Small intestine (tissue), 16 donors: ENCODE measurements at places on chromosomes 5 and 9.

- H3K4me1 ChIP-seq: no peaks in the 10 kb centered on the region
- H3K4me3 ChIP-seq: no peak overlapping the region
- no peaks in the 10 kb centered on the region for H3K36me3 ChIP-seq
Measured at GRCh38 chr9:16143947-16144890, 591.4 kb downstream of the CCDC171 start.

DNA sequence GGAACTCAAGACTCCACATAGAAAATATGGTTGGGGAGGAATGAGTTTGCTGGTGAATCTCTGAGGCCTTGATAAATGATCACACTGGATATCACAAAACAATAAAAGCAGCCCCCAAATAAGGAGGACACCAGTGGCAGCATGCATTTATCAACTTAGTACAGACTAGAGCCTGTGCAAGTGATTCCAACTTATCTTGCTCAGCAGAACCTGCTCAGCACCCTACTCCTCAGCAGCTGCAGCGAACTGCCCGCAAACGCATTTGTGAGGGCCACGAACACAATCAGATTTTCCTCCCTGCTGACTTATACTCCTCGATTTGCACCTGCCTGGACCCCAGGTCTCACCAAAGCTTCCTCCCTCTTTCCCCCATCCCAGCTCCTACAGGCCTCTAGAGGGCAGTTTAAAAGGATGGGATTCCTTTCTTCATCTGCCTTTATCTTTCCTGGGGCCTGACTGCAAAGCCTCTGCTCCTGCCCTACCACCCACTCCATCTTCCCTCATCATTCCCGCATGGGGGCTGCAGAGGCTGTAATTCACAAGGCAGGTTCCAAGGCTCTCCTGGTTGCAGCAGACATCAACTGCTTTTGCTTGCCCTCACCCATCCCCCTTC is 41.2 kb downstream of the ANKS6 start:
- no peak overlapping the region for H3K27ac ChIP-seq
- H3K4me3 ChIP-seq: no peak overlapping the region
- H3K4me1 ChIP-seq: no peaks in the 10 kb centered on the region

DNA sequence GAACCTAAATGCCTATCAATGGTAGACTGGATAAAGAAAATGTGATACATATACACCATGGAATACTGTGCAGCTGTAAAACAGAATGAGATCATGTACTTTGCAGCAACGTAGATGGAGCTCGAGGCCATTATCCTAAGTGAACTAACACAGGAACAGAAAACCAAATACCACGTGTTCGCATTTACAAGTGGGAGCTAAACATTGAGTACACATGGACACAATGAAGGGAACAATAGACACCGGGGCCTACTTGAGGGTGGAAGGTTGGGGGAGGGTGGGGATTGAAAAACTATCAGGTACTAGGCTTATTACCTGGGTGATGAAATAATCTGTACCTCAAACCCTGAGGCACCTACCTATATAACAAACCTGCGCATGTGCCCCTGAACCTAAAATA is 22.4 kb upstream of the DEPDC1B start:
- H3K4me1 ChIP-seq: no peaks in the 10 kb centered on the region
- H3K27me3 ChIP-seq: no peaks in the 10 kb centered on the region
- no peak overlapping the region for H3K27ac ChIP-seq
- DNase-seq: no peak

DNA sequence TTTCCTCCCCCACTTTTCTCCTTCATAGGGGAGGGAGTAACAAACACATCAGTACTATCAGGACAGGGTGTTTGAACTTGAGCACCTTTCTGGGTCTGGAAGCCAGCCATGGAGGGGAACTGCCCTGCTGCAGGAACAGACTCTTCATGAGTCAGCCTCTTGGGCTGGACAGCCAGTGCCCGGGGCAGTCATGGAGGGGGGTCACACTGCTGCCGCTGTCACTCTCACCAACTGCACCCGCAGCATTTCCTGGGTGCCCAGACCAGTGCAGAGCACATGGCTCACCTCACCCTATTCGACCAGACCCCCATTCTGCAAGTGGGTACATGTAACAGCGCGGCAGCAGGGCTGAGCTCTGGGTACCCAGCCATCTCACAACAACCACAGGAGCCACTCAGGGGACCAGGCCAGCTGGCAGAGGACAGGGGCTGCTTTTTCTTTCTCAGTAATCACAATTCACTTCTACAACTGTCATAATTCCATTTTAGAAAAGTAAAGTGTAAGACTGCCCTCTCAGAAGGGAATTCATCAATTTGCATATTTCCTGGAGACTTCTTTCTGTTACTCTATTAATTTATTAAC is 118.4 kb downstream of the CTNND2 start:
- DNase-seq: no peak
- H3K4me1 ChIP-seq: no peaks in the 10 kb centered on the region
- H3K27ac ChIP-seq: no peak overlapping the region
- no peaks in the 10 kb centered on the region for H3K36me3 ChIP-seq
- no peak overlapping the region for H3K4me3 ChIP-seq

DNA sequence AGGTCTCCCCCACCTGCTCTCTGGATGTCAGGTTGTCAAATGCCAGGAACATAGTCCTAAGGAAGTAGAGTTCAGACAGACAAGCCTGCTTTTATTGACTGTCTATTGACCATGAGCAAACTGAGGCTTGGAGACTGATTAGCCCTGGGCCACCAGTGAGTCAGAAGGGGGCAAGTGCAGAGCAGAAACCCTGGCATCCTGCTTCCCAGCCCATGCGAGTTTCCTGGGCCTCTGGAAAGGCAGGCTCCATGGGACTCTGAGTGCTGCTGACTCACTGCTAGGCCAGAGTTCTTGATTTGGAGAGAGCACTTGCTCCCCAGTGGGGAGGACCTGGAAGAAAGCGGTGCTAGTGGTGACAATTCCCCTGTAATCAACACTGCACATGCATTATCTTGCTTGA is 2.8 kb upstream of the HBEGF start:
- H3K36me3 ChIP-seq: no peaks in the 10 kb centered on the region
- no peaks in the 10 kb centered on the region for H3K4me1 ChIP-seq
- H3K27me3 ChIP-seq: no peaks in the 10 kb centered on the region
- peak overlapping the region; percentile 27 for H3K27ac ChIP-seq
- peak; percentile 77 for DNase-seq

- H3K4me1 ChIP-seq: no peaks in the 10 kb centered on the region
- no peaks in the 10 kb centered on the region for H3K36me3 ChIP-seq
- DNase-seq: no peak
- no peak overlapping the region for H3K27ac ChIP-seq
- no peaks in the 10 kb centered on the region for H3K27me3 ChIP-seq
Measured at GRCh38 chr5:20088361-20088760, 100.4 kb upstream of the CDH18 start.

- H3K36me3 ChIP-seq: no peaks in the 10 kb centered on the region
- DNase-seq: no peak
- H3K27ac ChIP-seq: no peak overlapping the region
Measured at GRCh38 chr5:67792891-67793290, 422.7 kb upstream of the PIK3R1 start.

- no peak for DNase-seq
- H3K27me3 ChIP-seq: no peaks in the 10 kb centered on the region
- no peaks in the 10 kb centered on the region for H3K4me1 ChIP-seq
- no peaks in the 10 kb centered on the region for H3K36me3 ChIP-seq
Measured at GRCh38 chr5:100584069-100584468, 48.9 kb downstream of the FAM174A start.

GRCh38 chr5:172931001-172931536 is 28.2 kb upstream of the RPL26L1 start:
- no peaks in the 10 kb centered on the region for H3K4me1 ChIP-seq
- no peak for DNase-seq
- peaks cover 8% of the 10 kb centered on the region for H3K36me3 ChIP-seq
- H3K4me3 ChIP-seq: no peak overlapping the region
- H3K27ac ChIP-seq: no peak overlapping the region
- no peaks in the 10 kb centered on the region for H3K27me3 ChIP-seq

GRCh38 chr5:132387640-132388117 is 18.2 kb downstream of the SLC22A5 start:
- peaks cover 33% of the 10 kb centered on the region for H3K4me1 ChIP-seq
- peak; percentile 92 for DNase-seq
- peak overlapping the region; percentile 81 for H3K27ac ChIP-seq
- no peak overlapping the region for H3K4me3 ChIP-seq

DNA sequence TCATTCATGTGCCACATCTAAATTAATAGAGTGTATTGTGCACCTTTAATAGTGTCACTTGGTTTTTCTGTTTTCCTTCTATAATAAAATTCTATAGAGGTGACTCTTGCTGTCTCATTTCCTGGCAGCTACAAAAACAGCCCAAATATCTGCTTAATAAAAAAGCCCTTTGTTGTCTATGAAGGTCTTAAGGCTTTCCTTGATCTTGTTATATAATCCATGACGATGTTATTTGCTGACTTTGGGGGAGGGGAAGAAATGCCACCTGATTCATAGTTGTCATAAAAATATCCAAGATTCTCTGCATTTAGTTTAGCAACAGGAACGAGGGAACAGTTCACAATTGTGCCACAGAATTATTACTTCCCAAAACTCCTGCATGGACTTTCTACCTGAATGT is 31.3 kb downstream of the CPEB4 start:
- H3K4me3 ChIP-seq: no peak overlapping the region
- peaks cover 8% of the 10 kb centered on the region for H3K36me3 ChIP-seq

DNA sequence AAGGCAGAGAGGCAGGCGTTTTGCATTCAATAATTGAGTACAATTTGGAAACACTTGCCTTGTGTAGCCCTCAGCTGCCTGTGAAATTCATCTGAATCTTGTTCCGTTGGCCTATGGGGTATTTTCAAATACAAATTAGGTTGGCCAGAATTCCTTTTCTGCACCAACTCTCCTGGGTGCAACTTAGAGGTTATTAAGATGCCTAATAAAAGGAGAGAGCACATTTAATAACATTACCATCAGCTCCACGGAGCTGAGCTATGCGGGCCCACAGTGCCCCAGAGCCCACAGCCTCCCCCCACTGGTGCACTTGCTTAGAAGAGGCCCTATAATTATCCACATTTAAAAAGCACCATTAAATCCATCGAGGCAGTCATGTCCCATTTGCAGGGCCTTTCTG is 367.6 kb upstream of the CLINT1 start:
- H3K27me3 ChIP-seq: no peaks in the 10 kb centered on the region
- H3K27ac ChIP-seq: no peak overlapping the region
- H3K4me1 ChIP-seq: no peaks in the 10 kb centered on the region

- peaks cover 10% of the 10 kb centered on the region for H3K4me1 ChIP-seq
- H3K27me3 ChIP-seq: peaks cover 34% of the 10 kb centered on the region
- no peak overlapping the region for H3K27ac ChIP-seq
- peak; percentile 34 for DNase-seq
- H3K4me3 ChIP-seq: peak overlapping the region; percentile 56
Measured at GRCh38 chr5:115179394-115180164, 9.9 kb upstream of the TRIM36 start.

- no peak overlapping the region for H3K4me3 ChIP-seq
- no peaks in the 10 kb centered on the region for H3K36me3 ChIP-seq
- H3K27me3 ChIP-seq: no peaks in the 10 kb centered on the region
- no peak overlapping the region for H3K27ac ChIP-seq
- no peak for DNase-seq
Measured at GRCh38 chr5:142428773-142429473, 104.1 kb upstream of the SPRY4 start.

DNA sequence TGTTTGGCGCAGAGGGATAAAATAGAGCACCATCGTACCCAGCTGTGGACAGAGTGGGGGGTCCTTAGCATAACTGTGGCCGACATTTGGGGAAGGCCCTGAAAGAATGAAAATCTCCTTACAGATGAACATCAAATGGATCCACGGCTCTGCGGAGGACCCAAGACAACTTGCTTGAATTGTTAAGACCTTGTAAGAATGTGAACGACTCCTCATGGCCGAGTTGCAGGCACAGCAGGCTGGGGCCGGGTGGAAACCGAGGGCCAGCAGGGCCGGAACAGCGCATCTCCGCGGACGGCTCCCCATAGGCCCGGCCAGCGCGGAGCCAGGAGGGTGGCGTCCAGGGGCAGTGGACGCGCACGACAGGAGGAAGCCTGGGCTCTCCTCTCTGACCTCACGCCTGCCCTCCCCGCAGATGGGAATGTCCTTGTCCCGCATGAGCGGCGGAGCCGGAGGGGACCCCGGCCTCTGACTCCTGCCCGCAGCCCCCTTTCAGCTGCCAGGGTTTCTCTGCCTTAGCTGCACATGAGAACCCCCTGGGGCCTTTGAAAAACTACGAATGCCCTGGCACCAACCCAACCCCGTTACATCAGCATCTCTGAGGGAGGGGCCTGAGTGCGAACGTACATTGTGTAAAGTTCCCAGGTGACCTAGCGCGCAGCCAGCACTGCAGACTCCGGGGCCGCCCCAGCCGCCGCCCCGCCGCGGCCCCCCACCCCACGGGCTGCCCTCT is 36.2 kb upstream of the PTCH1 start:
- H3K36me3 ChIP-seq: no peaks in the 10 kb centered on the region
- H3K27ac ChIP-seq: no peak overlapping the region
- no peak overlapping the region for H3K4me3 ChIP-seq
- H3K4me1 ChIP-seq: no peaks in the 10 kb centered on the region
- H3K27me3 ChIP-seq: peaks cover 20% of the 10 kb centered on the region
- DNase-seq: no peak

GRCh38 chr9:37812773-37813379 is 12.3 kb downstream of the DCAF10 start:
- no peaks in the 10 kb centered on the region for H3K36me3 ChIP-seq
- no peaks in the 10 kb centered on the region for H3K4me1 ChIP-seq
- no peak overlapping the region for H3K27ac ChIP-seq
- H3K27me3 ChIP-seq: no peaks in the 10 kb centered on the region
- no peak overlapping the region for H3K4me3 ChIP-seq

DNA sequence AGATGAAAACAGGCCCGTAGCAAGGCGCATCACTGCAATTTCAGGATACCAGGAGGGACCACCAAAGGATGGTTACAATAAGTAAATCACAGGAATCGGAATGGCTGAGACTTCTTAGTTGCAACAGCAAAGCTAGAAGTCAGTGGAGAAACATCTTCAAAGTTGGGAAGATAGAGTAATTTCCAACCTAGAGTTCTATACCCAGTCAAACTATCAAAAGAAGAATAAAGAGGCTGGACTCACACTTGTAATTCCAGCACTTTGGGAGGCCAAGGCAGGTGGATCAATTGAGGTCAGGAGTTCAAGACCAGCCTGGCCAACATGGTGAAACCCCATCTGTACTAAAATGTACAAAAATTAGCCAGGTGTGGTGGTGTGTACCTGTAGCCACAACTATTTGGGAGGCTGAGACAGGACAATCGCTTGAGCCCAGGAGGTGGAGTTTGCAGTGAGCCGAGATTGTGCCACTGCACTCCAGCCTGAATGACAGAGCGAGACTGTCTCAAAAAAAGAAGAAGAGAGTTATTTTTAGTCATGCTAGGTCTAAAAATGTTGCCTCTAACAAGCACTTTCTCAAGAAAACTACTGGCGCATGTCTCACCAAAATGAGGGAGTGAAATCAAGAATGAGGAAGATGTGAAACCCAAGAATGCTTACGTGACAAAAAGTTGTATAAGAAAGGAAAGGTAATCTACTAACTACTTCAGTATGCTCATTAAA is 267.7 kb downstream of the DENND1A start:
- no peaks in the 10 kb centered on the region for H3K27me3 ChIP-seq
- peaks cover 7% of the 10 kb centered on the region for H3K36me3 ChIP-seq
- DNase-seq: no peak
- H3K4me3 ChIP-seq: no peak overlapping the region
- H3K4me1 ChIP-seq: no peaks in the 10 kb centered on the region
